Fibroblast of skin of left quadriceps (primary cell): ENCODE measurements at places on chromosomes 11 and 22.

GRCh38 chr11:69880041-69880825, 61.0 kb upstream of the FGF3 start:
- DNase-seq, result no peak

- no peak for DNase-seq
Observed at GRCh38 chr22:48370508-48371325, 1457.0 kb downstream of the BRD1 start.

DNA sequence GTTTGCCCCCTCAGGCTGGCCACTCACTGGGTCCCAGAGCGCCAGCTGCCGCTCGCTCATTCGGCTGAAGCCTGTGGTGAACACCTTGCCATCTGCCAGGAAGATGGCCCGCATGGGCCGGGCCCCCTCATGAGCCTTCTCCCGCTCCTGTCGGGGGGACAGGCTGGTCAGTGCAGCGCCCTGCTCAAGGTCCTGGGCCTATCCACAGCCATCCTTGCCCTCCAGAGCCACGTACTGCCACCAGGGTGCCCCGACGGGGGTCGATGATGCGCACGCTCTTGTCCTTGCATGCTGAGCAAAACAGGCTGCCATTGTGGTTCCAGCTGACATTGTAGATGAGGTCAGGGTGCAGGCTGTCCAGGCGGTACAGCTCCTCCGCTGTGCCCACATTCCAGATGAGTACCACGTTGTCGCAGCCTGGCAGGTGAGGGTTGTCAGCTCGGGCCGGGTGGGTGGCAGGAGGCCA, 2.1 kb downstream of the CORO1B start:
- no peak for DNase-seq

DNA sequence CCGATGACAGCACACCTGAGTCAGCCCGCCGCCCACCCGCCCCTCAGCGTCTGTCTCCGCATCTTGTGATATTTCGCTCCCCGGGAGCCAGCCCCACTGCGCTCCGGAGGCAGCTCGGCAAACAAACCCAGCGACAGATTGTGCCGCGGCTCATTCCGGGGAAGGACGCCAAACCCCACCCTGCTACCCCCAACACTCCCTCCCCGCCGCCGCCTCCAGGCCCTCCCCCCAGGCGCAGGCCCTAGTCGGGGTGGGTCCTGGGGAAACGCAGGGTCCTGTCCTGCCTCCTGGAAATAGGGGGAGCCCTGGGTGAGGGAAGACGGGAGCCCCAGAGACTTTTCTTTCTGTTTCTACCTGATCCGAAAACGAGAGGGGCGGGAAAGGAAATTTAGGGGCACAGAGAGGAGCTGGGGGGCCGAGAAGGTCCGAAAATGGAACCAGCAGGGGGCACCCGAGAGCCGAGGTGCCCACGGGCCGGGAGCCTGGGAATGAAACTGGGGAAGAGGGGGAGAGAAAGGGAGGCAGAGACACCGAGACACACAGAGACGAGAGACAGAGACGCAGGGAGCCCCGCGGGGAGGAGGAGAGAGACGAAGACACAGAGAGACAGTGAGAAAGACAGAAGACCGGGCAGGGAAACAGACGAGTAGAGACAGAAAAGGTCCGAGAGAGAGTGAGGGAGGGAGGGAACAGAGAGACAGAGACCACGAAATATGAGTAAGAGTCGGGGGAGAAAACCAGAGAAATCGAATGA, 1.7 kb upstream of the RTN4RL2 start:
- DNase-seq, result no peak

DNA sequence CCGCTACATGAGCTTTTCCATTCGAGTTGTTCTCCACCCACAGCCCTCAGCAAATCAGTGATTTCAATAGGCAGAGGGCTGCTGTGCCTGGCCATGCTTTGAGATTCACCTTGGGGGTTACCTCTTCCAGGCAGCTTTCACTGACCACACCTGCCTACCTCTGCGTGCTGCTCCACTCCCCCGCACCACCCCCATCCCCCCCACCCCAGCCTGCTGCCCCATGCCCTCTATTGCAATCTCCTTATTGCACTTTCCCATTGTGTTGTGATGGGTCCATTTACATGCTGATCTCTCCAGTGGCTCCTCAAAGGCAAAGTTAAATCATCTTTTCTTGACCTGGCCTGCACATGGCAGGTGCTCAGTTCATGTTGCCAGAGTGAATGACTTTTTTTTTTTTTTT, 18.0 kb upstream of the POLA2 start:
- no peak for DNase-seq

GRCh38 chr11:126476977-126477376, 121.5 kb downstream of the ST3GAL4 start:
- DNase-seq, result no peak

DNA sequence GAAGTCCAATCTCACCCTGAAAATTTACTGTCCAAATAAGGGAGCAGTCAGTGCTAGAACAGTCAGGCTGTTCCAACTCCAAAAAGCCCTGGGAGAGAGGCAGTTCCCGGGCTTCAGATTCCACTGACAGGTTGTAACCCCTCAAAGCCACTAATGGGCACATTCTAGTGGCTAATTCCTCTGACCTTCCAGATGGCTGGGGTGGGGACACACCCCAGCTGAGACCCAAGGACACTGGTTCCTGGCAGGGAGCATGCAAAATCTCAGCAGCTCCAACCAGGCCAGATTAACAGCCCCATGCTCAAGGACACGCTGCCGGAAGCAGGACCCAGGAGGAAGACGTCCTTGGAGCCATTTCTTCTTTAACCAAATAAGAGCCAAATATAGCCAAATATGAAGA, 92.7 kb downstream of the RPL27A start:
- no peak for DNase-seq

DNA sequence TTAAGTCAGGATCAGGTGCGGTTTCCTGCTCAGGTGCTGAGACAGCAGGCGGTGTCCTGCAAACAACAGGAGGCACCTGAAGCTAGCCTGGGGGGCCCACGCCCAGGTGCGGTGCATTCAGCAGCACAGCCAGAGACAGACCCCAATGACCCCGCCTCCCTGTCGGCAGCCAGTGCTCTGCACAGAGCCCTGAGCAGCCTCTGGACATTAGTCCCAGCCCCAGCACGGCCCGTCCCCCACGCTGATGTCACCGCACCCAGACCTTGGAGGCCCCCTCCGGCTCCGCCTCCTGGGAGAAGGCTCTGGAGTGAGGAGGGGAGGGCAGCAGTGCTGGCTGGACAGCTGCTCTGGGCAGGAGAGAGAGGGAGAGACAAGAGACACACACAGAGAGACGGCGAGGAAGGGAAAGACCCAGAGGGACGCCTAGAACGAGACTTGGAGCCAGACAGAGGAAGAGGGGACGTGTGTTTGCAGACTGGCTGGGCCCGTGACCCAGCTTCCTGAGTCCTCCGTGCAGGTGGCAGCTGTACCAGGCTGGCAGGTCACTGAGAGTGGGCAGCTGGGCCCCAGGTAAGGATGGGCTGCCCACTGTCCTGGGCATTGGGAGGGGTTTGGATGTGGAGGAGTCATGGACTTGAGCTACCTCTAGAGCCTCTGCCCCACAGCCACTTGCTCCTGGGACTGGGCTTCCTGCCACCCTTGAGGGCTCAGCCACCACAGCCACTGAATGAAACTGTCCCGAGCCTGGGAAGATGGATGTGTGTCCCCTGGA, at the start of gene MYO7A:
Gene MYO7A (plus strand): TSS at position 327 of the 772 bp plus-strand sequence. CDS start 2,389 bp downstream, outside the sequence.
- no peak for DNase-seq

DNA sequence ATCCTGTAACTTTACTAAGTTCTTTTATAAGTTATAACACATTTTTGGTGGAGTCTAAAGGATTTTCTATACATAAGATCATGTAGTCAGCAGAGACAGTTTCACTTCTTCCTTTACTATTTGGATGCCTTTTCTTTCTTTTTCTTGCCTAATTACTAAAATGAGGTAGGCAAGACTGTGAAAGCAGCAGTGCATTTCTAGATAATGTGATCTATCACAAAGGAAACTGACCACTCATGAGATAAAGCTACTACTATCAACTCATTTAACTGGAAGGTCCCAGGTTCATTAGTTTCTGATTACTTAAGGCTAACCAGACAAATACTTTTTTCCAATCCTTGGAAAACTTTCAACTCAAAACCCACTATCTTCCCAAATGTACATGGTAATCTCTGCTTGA, 196.2 kb upstream of the E2F8 start:
- no peak for DNase-seq

- no peak for DNase-seq
Observed at GRCh38 chr11:46383974-46384701, 2.7 kb downstream of the MDK start.

- no peak for DNase-seq
Observed at GRCh38 chr11:128940603-128941002, 2.1 kb downstream of the TP53AIP1 start.

- no peak for DNase-seq
Observed at GRCh38 chr11:62146476-62147200, 22.8 kb downstream of the INCENP start.

DNA sequence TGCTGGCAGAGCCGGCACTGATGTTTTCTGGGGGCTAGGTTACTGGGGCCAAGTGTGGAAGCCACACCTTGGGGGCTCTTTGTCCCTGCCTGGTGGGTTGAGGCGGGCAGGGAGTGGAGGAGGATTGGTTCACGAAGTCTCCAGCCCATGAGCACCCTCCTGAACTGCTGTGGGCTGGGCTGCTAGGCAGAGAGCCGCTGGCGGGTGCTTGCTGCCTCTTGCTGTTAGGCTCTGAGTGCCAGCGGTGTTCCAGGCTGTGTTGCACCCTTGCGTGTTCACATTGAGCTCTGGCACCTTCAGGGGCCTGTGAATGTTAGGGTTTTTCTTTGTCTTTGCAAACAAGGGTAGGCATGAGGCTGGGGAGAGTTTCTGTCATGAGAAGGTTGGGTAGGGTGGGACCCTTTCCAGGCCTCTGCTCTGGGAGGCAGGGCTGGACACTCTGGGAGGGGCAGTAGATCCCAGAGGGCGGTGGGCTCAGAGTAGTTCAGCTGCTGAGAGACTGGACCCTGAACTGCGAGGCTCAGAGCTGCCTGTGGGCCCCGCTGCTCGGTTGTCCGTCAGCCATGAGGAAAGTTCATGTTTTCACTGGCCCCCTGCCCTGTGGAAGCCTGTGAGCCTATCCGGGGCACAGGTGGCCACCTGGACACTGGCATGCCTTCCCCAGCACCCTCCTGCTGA, 24.0 kb upstream of the TMEM191C start:
- DNase-seq, result no peak

DNA sequence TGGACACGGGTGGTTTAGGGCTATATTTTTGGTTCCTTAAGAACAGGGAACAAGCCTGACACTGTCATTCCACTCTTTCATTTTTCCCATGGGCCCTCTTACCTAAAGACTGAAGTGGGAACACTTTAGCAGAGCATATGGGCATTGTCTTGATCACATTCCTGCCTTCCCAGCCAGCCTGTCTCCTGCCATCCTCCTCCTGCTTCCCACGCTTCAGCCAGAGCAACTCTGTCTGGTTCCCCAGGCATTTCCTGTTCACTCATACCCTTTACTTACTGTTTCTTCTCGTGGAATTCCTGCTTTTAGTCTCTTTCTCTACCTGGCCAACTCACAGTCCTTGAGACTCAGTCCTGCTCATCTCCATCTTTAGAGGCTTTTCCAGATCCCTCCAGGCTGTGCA, 22.8 kb downstream of the MRPL16 start:
- no peak for DNase-seq

- no peak for DNase-seq
Observed at GRCh38 chr11:104968856-104969776, 742 bp upstream of the CASP4 start.

DNA sequence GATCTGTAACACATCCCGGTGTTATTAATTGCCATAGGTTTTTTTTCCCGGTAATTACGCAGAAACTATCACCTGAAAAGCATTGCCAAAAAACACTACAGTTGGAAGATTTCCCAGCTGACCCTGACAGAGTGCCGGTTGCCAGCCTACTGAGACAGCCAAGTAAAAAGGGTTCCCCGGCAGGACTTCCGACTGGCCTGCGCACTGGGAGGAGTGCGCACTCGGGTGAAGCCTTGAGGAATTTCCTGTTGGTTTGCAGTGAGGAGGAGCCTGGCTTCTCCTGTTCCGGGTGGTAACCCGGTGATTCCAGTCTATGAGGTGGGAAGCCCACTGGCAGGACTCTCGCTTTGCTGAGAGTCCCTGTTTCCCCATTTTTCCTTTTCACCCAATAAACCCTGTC, 52.1 kb downstream of the CNTF start:
- DNase-seq, result no peak

DNA sequence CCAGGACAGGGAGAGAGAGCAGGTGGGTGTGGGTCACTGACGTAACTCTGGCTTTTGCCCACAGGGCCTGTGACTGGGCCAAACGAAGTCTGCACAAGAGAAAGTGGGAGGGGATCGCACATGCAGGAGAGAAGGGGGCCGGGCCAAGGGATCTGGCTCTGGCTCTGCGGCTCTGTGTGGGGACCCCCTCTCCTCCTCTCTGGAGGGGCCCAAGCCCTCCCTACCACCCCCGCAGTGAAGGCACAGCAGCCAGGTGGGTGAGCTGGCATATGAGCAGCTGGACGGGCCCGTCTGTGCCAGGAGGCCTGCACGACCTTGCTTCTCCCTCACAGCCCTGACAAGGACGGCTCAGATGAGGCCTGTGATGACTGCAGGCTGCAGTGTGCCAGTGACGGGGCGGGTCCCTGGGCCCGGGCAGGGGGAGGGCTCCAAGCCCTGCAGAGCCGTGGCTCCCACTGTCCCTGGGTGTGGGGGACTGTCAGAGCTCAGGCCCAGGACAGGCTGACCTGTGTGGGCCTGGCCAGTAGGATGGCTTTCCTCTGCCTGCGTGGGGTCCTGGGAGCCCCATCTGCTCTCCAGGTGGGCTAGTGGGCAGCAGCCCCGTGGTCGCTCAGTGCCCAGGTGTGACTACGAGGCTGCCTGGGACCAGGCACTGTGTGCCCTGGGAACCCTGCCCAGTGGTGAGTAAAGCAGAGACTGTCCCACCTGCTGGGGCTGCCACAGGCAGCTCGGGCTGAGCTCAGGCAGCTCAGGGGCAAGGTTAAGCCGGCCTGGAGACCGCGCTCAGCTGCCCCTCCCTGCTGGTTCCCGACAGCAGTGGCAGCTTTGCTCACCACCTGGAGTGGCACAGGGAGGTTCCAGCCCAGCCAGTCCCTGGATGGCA, 22.2 kb downstream of the MRGPRG start:
- DNase-seq, result no peak

- no peak for DNase-seq
Observed at GRCh38 chr22:23001463-23001862, 68.9 kb upstream of the GNAZ start.

DNA sequence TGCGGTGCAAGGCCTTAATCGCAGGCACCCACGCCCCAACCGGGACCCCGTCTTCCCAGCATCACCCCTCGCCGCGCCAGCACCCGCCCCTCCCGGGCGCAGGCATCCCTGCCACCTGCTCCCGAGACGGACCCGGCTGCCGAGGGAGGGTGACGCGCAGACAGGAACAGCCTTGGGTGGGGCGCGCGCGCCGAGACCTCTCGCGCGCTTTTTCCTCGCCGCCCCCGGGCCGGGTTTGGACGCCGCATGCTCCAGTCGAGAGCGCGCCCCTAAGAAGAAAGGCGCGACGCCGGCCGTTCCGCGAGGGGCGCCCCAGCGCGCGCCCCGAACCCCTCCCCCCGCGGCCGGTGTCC, 504 bp downstream of the CFL1 start:
- no peak for DNase-seq
